Occipital lobe (tissue), 3 donors: ENCODE measurements at places on chromosomes 3 and 15.
A peak's percentile ranks its signal among the peaks of the same experiment; 100 is the strongest.

DNA sequence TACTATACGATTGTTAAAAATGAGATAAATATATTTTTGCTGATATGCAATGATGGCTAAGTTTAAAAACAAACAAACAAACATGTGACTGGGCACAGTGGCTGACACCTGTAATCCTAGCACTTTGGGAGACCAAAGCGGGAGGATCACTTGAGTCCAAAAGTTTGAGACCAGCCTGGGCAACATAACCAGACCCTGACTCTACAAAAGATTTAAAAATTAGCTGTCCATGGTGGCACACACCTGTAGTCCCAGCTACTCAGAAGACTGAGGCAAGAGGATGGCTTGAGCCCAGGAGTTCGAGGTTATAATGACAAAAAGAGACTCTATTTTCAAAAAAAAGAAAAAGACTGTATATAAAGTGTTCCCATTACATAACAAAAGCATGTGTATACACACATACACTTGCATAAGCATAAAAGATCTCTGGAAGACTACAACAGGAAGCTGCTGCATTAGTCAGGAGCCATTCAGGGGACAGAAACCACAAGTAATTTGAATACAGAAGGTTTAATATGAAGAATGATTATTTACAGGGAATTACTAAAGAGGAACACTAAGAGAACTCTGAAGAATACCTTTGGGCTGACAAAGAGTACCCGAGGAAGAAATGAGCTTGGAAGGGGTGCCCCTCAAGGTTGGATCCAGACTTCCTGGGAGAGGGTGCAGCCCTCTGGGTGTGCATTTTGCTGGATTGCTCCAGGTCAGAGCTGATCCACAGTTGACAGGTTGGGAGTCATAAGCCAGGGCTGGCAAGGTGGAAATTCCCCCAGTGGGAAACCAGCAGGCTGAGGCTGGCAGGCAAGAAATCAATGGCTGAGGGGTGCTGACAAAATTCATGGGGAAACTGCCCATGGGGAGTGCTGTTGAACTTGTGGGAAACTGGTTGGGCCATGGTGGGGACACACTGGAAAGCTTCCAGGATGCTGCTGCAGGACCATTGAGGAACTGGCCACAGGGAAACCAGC lies 9.3 kb upstream of the TM4SF18 start:
- no peak for DNase-seq

- DNase-seq, result peak; percentile 56
Measured at GRCh38 chr15:69475769-69476358, 23.2 kb downstream of the RPLP1 start.

DNA sequence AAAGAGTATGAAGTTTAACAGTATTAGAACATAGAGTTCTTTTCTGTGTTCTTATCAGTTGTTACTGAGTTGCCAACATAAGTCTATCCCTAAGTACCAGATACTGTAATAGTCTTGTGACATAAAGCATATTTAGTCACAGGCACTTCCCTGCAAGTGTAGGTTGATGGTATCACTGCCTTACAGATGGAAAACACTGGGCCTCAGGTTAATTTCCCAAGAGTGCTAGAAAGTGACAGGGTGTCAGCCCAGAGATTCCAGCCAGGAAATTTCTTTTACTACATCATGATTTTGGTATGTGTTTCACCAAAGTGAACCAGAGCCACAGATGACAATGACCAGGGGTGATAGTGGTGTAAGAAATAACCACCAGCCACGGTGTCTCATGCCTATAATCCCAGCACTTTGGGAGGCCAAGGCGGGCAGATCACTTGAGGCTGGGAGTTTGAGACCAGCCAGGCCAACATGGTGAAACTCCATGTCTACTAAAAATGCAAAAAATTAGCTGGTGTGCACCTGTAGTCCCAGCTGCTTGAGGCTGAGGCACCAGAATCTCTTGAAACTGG lies 3.2 kb downstream of the EIF1B start:
- no peak for DNase-seq

DNA sequence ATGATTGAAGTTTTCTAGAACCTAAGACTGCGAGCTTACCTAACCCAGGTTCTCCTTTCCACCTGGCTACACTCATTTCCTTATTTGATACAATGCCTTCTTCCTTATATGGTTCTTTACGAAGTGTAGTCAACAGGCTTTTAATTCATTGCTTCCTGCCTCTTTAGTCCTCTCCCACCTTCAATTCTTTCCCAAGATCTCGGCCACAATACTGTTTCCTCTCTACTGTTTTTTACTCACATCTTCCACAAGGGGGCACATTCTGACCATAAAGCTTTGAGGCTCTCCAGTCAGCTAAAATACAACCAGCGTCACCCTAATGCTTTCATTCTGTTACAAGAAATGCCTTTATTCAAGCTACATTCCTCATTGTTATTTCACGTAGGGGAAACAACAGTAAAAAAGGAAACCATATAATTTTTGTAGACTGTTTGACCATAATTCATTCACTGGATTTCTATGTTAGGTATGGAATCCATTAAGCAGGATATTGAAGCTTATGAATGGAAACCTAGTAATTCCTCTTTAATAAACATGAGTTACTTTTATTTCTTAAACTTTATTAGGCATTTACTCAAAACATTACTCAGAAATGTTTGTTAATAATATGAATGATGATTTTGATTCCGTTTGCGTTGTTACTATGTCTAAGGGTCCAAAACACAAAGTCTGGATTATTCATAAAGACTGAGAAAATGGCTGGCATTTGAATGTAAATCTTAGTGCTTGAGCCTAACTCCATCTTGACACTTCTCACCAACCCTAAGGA lies 29.5 kb upstream of the VEPH1 start:
- no peak for DNase-seq

GRCh38 chr15:41892621-41893421 lies 1.0 kb downstream of the SPTBN5 start:
- no peak for DNase-seq
